ENCODE measurements at places on chromosomes 11 and 22. TPM values are rescaled to one million over a fixed set of nuclear protein-coding genes. Genes with fewer than 3 reads are reported as not detected.

GRCh38 chr11:12069066-12069676 lies 41.2 kb upstream of the MICAL2 start:
- no peak for DNase-seq

Gene DGCR2
- total RNA-seq, result 34.2 TPM

GRCh38 chr22:49647627-49648026 lies 180.0 kb downstream of the BRD1 start:
- no peak for DNase-seq

Gene DERL3
- 8.1 TPM for total RNA-seq

DNA sequence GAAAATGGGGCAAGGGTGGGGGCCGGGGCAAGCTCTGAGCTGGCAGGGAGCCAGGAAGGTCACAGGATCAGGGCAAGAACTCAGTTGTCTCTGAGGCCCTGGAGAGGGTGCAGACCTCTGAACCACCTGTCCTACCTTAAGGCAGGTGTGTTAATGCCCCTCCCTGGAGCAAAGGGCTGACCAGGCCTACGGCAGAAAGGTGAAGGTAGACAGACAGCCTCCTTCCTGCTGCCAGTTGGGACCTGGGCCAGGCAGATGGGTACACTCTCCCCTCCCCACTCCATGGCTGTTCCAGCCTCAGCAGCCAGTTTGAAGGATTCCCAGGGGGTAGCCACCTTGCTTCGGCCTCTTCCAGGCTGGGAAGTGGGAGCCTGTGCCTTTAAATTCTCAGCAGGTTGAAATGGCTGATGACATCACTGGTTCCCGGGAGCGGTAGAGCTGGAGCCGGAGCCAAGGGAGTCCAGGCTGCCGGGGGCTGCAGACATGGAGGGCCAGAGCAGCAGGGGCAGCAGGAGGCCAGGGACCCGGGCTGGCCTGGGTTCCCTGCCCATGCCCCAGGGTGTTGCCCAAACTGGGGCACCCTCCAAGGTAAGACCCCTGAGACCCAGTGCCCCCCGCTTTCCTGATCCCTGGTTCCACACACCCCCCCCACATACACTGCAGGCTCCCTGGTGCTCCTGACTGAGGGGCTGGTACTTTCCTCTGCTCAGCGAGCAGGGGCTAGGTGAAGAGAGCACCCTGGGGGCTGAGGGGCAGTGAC lies at the start of gene INPP5J:
TSS of gene INPP5J (plus strand) at position 435 of the 760 bp plus-strand sequence. CDS start at position 484, 49 bp downstream.
- DNase-seq, result no peak

Gene SERHL2
- total RNA-seq, result 2.3 TPM

GRCh38 chr11:116893906-116894305 lies 56.5 kb upstream of the APOA1 start:
- no peak for DNase-seq

GRCh38 chr22:41524251-41524661 lies 20.0 kb downstream of the POLR3H start:
- DNase-seq, result no peak

Gene TSKU
- 2.5 TPM for total RNA-seq

GRCh38 chr11:72406540-72407527 lies 27.5 kb downstream of the CLPB start:
- DNase-seq, result no peak

Gene FGF19
- not detected for total RNA-seq

Gene LARGE2
- 0.44 TPM for total RNA-seq

DNA sequence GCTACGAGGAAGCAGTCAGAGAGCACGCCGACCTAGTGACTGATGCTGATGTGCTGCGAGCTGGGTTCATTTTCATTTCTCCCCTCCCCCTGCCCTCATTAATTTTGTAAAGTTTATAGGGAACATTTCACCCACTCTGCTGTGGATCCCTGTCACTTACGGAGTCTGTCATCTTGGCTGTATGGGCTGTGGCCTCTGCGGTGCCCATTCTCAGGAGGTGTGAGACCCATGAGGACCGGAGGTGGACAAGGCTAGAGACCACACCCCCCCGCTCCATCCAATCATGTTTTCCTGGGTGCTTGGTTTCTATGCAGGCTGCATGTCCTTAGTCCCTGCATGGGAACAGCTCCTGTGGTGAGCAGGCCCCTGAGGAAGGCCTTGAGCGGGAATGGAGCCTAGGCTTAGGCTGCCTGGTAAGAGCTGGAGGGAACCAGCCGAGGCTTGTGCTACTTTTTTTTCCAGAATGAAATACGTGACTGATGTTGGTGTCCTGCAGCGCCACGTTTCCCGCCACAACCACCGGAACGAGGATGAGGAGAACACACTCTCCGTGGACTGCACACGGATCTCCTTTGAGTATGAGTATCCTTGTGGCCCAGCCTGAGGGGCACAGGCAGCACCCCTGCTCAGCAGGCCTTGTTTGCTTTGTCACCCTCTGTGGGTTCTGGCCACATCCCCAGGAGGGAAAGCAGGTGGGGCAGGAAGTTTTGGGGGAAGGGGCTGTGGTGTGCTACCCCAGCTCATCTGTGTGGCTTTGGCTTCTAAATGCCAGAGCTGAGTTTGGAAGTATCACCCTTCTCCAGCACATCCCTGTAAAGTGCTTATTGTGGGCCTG lies 19.1 kb downstream of the CLDN5 start:
- peak; percentile 56 for DNase-seq

- DNase-seq, result no peak
These were observed 133.6 kb downstream of the C11orf91 start for GRCh38 chr11:33567004-33567403.

Gene SVIP
- 32.4 TPM for total RNA-seq

Measured in activated CD8-positive, alpha-beta T cell treated with anti-CD3 and anti-CD28 coated beads, Interleukin-2, amount 10 ng/mL, durations not matched to agents 7 days and 5 days (primary cell).